ENCODE measurements at places on chromosomes 11 and 22.

DNA sequence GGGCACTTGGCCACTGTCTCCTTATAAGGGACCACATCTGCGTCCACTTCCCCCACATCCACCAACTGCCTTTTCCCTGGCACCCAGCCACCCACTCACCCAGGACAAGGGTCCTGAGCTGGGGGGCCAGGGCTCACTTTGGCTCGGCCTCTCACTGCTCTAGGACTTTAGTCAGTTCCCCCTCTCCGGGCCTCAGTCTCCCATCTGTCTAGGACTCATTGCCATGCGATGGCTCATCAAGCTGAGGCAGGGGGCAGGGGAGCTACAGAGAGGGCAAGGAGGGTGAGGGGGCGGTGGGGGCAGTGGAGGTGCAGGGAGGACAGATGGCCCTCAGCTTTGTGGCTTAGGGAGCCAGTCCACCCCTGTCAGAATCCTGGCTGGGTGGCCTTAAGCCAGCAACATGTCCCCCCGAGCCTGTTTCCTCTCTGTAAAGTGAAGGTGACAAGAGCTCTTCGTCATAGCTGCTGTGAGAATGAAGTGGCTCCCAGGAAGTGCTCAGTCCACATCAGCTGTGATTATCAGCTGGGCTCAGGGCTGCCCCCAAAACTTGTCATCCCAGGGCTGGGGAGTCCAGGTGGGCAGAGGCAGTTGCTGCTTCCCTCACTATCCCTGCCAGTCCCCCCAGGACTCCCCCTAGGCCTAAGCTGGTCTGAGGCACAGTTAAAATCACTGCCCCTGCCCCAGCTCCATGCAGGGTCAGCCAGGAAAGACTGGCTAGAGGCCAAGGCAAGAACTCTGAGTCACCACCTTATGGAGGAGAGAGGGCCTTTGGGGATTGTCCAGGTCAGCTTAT, 14.9 kb downstream of the RAC2 start:
- no peak for DNase-seq

DNA sequence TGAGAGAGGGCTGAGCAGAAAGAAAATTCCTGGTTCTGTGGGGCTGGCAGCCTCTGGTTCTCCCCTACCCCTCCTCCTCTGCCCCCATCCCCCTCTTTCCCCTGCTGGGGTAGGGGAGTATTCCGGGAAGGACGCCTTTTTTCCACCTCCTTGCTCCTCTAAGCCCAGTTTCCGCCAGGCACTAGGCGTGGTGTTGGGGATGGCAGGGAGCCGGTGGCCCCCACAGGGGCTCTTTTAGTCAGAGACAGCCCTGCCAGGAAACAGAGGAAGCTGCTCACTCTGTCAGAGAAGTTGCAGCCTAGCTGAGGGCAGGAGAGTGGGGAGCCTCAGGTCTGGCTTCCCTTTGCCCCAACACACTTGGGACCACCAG, 15.6 kb upstream of the ARHGEF17 start:
- no peak for DNase-seq

DNA sequence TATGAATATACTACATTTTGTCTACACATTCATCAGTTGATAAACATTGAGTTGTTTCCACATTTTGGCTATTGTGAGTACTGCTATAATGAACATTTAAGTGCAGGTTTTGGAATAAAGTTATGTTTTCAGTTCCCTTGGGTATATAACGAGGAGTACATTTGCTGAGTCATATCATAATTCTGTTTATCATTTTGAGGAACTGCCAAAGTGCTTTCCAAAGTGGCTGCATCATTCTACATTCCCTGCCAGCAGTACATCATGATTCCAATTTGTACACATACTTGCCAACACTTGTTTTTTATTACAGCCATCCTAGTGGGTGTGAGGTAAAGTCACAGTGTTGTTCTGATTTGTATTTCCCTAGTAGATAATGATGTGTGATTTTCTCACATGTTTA, 1458.6 kb upstream of the TENM4 start:
- DNase-seq: no peak

- DNase-seq: no peak
Observed at GRCh38 chr11:47154616-47155570, 21.8 kb downstream of the ARFGAP2 start.
